Liver (tissue), 10 donors: ENCODE measurements at places on chromosomes 1 and 21.

DNA sequence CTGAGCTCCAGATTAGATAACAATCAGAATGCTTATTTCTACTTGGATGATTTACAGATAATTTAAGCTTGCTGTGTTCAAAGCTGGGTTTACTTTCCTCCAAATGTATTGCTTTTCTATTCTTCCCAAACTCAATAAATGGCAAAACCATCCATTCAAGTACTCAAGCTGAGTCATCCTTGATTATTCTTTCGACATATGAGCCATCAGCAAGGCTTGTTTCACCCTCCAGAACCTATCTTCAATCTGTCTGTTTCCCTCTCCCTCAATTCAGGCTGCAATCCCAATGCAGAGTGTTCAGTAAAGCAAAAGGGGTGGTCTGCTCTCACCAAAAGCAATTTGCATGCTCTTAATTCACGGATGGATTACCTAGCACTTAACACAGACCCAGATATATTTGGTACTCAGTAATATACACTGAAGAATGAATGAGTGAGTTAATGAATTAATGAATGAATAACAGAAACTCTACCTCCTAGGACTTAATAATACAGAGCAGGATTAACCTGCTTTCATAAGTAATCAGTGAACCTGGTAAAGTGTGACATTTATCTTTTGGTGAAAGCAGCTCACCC, 41.9 kb downstream of the DDR2 start:
- DNase-seq: no peak

DNA sequence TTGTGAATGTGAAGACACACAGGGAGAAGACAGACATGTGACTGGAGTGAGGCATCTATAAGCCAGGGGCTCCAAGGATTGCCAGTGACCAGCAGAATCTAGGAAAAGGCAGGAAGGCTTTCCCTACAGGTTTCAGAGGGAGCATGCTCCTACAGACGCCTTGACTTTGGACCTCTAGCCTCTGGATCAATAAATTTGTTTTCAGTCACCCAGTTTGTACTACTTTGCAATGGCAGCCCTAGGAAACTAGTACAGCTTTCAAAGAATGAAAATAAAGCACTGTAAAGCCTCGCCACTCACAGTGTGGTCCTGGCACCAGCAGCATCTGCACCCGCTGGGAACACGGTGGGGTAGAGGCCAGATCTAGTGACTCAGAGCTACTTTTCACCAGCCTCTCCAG, 510.0 kb downstream of the LTN1 start:
- no peak for DNase-seq

DNA sequence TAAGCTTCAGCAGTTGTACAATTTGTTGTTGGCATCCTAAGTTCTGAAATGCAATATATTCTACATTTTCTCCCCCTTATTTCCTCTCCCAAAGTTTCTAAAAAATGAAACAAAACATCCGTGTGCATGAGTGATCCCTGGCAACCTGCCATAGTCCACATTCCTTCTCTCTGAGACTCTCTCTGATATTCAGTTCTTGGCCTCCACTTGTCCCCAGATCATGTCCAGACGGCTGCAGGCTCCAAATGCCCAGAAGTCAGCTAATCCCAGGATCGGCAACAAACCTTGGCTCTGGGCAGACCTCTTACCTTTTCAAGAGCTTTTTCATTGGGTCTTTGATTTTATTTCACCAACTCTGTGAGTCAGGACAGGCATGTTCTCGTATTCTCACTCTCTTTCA, 187.8 kb downstream of the ETS2 start:
- no peak for DNase-seq

GRCh38 chr1:210746024-210746731, 387.8 kb downstream of the KCNH1 start:
- no peak for DNase-seq

GRCh38 chr1:162316187-162316586, 60.5 kb downstream of the SPATA46 start:
- no peak for DNase-seq

- no peak for DNase-seq
These were observed 2.8 kb upstream of the SERINC2 start for GRCh38 chr1:31409946-31410858.

GRCh38 chr1:213065800-213066199, 14.8 kb downstream of the RPS6KC1 start:
- no peak for DNase-seq

DNA sequence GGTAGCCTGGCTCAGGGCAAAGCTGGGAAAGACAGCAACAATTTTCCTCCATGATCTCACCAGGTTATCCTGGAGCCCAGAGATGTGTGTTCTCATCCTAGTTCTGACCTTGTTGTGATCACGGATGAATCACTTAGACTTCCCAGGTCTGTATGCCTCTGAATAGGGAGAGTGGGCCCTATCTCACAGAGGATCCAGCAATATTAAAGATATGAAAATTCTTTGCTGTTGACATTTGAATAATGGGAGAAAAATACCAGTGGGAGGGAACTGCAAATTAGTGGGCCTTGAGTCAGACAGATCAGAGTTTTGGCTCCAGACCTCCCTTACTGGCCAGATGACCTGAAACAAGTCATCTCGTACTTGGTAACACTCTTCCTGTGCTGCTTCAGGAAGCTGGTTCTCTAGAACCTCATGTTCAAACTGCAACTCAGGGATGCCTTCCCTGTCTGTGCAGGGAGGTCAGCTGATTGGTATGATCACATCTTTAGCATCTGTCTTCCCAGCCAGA, 32.8 kb upstream of the RNF19B start:
- no peak for DNase-seq

GRCh38 chr1:68675336-68675735, 178.5 kb upstream of the DEPDC1 start:
- no peak for DNase-seq

- DNase-seq: no peak
These were observed 1.4 kb upstream of the IRF2BP2 start for GRCh38 chr1:234611225-234611846.

DNA sequence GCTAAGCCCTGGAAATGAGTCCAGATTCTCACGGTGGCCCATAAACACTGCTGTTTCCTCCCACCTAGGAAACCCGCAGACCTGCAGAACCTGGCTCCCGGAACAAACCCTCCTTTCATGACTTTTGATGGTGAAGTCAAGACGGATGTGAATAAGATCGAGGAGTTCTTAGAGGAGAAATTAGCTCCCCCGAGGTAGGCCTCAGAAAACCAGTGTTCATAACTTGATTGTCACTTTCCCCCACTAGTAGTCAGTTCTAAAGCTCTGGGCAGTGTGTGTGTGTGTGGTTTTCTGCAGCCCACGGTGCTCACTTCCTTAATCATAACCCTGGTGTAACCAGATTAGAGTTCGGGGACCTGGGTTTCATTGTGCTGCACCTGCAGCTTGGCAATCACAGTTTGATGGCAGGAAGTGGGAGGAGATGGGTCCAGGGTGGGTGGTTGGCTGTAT, 39.1 kb downstream of the CLIC6 start:
- DNase-seq: no peak

DNA sequence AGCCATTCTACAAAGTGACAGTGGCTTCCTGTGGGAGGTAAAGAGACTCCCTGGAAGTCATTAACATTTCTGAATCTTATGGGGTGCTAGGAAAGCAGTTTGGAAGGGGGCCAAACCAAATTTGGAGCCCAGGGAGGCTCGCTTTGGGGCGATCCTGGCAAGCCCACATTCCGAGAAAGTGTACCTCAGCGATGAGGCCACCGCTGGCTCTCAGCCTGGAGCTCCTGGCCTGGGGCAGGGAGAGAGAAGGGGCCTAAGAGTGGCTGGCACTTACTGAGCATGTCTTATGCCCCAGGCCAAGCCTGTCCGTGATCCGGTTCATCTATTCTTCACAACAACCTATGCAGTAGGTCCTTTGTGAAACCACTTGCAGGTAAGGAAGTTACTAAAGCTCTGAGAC, 98.8 kb downstream of the CCDC185 start:
- DNase-seq: no peak
